NB4 (cell line): ENCODE measurements at places on chromosomes 6 and 20.
A peak's percentile ranks its signal among the peaks of the same experiment; 100 is the strongest.

DNA sequence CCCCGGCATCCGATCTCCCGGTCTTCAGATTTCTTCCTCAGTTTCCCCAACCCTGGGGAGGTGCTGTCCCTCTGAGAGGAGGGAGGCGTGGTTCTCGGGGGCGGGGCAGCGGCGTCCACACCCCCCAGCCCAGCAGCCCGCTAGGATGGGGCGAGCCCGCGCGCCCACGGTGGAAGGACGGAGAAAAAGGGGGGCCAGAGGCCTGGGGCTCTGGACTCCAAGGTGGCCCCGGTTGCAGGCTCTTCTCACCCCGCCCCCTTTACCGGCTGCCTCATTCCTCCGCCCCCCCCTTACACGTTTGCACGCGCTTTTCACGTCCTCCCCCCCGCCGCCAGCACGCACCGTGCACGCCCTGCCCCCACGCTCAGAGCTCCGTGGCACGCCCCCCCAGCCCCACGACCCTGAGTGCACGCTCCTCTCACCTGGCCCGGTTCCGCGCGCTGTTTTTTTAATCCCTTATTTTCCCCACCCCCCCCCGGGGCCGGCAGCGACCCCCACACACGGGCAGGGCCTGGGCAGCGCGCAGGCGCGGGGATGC lies 402 bp downstream of the ZBTB12 start:
- DNase-seq = peak; percentile 76

GRCh38 chr20:48007351-48007750 lies 222.1 kb upstream of the SULF2 start:
- peak; percentile 77 for DNase-seq

GRCh38 chr20:50520222-50520880 lies 10.2 kb downstream of the PTPN1 start:
- DNase-seq = no peak

GRCh38 chr6:38350942-38351341 lies 288.8 kb downstream of the BTBD9 start:
- no peak for DNase-seq

DNA sequence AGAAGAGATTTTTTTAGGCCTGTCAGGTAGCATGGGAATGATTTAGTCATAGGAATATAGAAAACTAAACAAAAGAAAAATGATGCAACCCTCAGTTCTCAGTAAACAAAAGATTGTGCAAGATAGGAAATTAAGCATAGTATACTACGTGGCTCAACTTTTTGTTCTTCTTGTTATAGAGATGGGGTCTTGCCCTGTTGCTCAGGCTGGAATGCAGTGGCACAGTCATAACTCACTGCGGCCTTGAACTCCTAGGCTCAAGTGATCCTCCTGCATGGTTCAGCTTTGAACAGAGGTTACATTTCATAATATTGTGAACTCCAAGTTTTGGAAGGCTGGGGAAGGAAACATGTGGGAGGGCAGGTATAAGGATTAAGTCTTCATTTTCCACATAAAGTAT lies 28.5 kb downstream of the SLX4IP start:
- DNase-seq = no peak

DNA sequence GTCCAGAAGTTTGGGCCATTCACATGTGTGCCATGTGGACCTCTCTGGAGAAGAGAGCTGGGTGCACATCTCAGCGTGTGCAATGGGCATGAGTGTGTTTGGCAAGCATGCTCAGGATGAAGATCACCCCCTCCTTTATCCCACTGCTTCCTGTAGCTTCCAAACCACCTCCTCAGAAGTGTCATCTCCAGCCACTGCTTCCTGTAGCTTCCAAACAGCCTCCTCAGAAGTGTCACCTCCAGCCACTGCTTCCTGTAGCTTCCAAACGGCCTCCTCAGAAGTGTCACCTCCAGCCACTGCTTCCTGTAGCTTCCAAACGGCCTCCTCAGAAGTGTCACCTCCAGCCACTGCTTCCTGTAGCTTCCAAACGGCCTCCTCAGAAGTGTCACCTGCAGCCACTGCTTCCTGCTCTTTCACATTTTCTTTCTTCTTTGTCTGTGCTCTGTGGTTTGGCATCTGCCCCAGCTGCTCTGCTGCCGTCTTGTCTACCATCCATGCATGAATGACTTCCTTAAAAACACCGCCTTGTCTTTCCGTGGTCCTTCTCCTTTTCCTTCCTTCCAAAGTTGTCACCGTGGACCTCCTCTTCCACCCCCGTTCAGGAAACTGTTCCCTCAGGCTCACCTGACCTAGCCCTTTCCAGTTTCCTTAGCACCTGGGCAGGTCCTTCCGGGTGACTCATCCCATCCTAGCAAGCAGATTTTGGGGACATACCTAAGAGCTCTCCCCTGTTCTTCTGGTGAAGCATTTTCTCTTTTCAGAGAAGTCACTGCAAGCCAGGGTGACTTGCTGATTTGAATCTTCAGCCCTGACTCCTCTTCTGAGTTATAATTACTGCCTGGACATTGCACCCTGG lies 43.5 kb upstream of the TIAM2 start:
- DNase-seq = no peak

DNA sequence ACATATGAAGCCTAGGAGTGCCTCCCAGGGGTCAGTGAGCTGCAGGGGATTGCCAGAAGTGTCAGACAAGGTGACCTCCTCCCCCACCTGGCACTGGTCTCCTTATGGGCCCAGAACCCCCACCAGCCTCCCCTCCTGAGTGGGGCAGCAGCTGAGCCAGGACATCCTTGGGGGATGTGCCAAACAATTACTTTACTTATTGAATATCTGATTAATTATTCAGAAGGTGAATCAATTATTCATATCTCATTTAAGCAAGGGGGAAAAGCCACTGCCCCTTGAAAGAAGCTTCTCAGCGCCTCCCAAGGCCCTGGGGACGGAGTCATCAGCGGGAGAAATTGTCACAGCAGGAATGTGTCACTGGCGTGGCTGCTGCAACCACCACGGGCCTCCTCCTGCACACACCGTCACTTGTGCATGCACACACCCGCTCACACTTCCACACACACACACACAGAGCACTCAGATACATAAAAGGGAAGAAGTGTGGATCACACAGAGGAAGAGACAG lies 123.4 kb upstream of the MAFB start:
- no peak for DNase-seq

- DNase-seq = no peak
These were observed 3.7 kb upstream of the NEDD9 start for GRCh38 chr6:11236076-11236750.

DNA sequence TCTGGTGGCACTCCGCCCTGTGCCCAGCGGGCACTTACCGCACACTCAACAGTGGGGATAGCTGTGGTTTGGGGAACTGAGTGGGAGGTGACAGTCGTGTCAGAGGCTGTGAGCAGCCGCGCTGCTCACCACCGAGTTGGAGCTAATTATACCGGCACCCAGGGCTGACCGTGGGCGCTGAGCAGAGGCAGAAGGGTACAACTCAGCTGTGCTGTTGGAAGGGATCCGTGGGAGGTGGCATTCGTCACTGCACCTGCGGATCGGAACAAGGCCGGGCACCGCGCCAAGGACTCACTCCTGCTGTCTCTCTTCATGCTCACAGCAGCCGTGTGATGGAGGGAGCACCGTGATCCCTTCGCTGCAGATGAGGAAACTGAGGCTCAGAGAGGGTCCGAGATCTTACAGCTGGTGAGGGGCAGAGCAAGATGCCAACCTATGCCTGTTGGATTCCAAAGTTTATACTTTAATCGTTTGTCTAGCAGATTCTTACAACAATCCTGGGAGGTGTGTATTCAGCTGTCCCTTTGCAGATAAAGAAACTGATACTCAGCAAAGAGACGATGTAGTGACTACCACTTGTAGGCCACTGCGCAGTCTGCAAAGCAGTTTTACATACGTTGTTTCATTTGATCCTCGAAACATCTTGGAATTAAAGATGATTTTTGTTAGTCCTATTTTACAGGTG lies 713 bp upstream of the ELMO2 start:
- DNase-seq = peak; percentile 83

- DNase-seq = no peak
These were observed 5.3 kb upstream of the TGM2 start for GRCh38 chr20:38170219-38170825.

GRCh38 chr6:53825532-53826321 lies 30.9 kb downstream of the LRRC1 start:
- no peak for DNase-seq
